Globus pallidus (tissue), 1 donor: ENCODE measurements at places on chromosomes 12 and 14.

- DNase-seq, result no peak
These were observed 117.6 kb downstream of the CACNA1C start for GRCh38 chr12:2170376-2170775.

DNA sequence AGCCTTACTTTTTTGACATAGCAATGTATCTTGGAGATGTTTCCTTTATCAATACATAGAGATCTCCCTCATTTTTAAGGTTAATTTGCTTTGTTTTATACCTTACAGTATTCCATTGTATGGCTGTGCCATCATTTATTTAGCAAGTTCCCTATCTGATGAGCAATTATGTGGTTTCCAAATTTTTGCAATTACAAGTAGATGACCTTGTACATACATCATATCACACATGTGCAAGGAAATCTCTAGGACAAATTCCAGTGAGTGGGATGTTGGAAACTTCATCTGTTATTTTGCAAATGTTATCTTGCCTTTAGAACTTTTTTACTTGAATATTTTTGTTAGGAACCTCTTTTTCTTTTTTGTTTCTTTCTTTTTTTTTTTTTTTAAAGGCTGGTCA lies 49.7 kb downstream of the DRAM1 start:
- no peak for DNase-seq

- no peak for DNase-seq
These were observed 96.9 kb downstream of the NTN4 start for GRCh38 chr12:95693689-95694088.

- no peak for DNase-seq
These were observed 269.0 kb upstream of the GARIN2 start for GRCh38 chr14:66920196-66920595.

DNA sequence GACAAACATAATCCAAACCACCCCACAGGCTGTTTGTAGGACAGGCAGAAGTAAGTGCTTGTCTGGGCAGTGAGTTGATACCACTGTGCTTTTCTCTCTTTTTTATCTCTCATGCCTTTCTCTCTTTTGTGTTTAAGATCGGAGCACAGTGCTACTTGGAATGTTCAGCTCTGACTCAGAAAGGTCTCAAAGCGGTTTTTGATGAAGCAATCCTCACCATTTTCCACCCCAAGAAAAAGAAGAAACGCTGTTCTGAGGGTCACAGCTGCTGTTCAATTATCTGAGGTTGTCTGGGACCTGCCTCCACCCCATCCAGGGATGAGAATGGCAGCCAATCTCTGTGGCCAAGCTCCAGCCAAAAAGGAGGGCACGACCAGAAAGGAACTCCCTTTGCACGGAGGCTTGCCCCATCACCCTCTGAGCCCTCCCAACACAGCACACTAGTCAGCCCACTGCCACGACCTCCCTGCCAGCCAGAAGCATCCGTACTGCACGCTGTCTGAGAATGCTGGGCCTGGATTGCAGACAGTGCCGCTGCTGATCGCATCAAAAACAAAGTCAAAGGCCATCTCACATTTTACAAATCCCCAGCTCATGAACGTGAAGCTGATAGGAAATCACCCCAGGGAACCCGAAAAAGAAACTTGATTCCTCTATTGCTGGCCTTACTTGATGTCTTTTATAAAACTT lies 27.8 kb downstream of the GPHB5 start:
- no peak for DNase-seq

GRCh38 chr12:2959505-2960389 lies 550 bp downstream of the TEAD4 start:
- DNase-seq, result no peak
